Urinary bladder (tissue), 4 donors: ENCODE measurements at places on chromosomes 11 and 22. TPM values are rescaled to one million over a fixed set of nuclear protein-coding genes. Genes with fewer than 3 reads are reported as not detected.

C11orf97 gene
- not detected for total RNA-seq

MCAM gene
- 154 TPM for total RNA-seq

TREH gene
- total RNA-seq, result not detected

SLC22A12 gene
- total RNA-seq, result not detected

TMEM123 gene
- total RNA-seq, result 188 TPM

IRAG1 gene
- total RNA-seq, result 60.1 TPM

PLA2G3 gene
- total RNA-seq, result not detected

CBLIF gene
- not detected for total RNA-seq

PHF21B gene
- 0.63 TPM for total RNA-seq

TMEM121B gene
- 0.21 TPM for total RNA-seq
